Renal pelvis (tissue), 12 donors: ENCODE measurements at places on chromosomes 5 and 9.

- DNase-seq: no peak
Observed at GRCh38 chr5:22242532-22242931, 610.6 kb downstream of the CDH12 start.

DNA sequence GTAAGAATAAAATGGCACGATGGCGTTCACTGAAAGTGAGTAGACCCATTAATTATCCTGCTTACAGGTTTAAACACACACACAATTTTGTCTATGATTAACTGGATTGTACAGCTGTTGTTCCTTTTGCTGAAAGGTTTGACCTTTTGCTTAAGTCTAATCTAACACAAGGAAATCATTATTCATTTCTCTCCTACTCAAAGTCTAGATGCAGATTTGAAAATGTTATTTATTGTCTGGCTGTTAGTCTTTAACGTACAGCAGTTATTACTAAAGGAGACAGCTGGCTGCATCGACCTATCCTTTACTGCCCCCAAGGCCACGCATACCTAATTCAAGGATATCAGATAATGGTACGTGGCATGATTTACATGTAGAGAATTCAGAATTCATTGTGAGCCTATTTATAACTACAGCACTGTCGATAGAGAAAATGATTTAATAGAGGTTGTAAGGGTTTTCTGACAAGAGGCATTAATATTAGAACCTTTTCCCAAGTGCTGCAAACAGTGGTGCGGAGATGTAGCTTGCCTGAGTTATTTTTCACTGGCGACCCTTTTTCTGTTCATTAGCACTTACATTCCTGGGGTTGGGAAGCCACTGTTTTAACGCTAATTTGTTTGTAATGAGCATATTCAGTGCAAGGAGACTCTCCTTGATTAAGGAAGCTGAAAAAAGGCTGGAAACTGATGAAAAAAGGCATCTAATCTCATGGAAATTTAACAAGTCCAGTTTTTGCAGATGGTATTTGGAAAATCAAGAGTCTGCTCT is 368.4 kb upstream of the GRAMD2B start:
- DNase-seq: no peak

DNA sequence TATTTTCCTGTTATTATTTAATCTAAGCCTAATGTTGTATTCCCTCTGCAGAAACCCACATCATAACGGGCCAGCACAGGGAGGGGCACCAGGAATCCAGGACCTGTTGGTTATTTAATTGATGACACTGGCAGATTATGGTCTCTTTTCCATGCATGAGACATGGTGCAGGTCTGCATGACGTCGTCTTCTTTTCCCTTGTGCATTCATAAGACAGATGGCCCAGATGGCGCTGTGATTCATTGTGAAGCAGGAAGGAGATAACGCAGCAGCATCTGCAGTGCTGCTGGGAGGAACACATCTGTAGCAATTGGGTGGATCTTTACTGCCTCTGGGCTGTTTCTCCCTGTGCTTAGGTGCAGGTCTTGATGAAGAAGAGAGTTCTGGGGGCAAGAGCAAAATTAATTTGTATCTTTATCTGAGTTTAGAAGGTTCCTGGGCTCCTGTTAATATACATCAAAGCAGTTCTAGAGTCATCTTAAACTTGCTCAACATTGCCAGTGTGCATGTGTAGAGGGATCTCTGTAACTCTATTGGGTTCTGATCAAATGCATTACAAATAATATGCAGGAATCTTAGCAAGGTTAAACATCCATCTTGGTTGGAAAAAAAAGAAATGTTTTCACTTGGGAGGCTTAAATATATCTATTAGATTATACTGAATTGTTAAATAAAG is 176.1 kb downstream of the PCSK1 start:
- no peak for DNase-seq

DNA sequence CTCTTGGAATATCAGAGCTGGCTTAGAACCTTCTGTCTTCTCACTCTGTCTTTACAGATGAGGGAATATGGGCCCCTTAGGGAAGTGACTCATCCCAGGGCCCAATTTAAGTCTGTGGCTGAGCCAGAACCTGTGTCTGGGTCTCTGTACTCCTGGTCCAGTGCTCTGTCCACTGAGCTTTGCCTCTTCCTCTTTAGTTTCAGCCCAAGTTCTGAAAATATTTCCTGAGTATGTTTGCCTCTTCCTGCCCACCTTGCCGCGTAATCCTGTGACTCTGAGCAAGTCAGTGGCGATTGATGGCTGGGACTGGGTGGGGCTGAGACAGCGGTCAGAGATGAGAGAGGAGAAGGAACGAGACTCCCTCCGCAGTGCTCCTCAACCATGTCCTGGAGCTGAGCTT is 7.8 kb downstream of the IER5L start:
- DNase-seq: no peak

DNA sequence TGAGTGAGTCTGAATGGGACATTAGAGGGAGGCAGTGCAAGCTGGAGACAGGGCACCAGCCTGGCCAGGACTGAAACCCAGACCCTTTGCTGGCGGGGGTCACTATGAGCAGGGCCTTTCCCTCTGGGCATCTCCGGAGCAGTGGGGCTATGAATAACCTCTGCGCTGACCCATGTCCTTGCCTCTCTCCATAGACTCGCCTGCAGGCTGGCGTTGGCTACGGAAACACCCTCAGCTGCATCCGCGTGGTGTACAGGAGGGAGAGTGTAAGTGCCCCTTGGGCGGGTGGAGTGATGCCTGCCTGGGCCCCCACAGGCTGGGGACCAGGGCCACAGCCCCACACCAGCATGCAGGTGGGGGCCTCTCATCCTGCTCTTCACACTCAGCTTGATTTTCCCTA is 15.8 kb downstream of the SLC25A48 start:
- no peak for DNase-seq

GRCh38 chr9:7234144-7234543 is 476.4 kb downstream of the KDM4C start:
- DNase-seq: no peak

GRCh38 chr5:107602896-107603295 is 67.8 kb downstream of the EFNA5 start:
- DNase-seq: no peak

DNA sequence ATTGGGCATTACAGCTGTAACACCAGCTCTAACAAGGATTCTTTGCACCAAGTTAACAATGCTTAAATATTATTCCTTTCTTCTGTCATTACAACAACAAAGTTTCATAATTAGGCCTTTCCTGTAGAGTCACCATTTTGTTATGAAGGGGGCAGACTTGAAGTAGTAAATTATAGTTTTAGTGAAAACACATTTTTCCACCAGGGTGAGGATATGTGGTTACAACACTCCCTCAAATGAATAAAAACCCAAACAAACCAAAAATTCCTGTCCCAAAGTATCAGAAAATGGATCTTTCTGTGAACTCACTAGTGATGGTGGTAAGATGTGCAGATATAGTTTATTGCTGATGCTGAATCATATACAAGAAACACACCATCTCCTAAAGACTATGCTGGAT is 250.5 kb upstream of the TUT7 start:
- DNase-seq: no peak

GRCh38 chr9:133945977-133946753 is 46.0 kb downstream of the VAV2 start:
- no peak for DNase-seq

DNA sequence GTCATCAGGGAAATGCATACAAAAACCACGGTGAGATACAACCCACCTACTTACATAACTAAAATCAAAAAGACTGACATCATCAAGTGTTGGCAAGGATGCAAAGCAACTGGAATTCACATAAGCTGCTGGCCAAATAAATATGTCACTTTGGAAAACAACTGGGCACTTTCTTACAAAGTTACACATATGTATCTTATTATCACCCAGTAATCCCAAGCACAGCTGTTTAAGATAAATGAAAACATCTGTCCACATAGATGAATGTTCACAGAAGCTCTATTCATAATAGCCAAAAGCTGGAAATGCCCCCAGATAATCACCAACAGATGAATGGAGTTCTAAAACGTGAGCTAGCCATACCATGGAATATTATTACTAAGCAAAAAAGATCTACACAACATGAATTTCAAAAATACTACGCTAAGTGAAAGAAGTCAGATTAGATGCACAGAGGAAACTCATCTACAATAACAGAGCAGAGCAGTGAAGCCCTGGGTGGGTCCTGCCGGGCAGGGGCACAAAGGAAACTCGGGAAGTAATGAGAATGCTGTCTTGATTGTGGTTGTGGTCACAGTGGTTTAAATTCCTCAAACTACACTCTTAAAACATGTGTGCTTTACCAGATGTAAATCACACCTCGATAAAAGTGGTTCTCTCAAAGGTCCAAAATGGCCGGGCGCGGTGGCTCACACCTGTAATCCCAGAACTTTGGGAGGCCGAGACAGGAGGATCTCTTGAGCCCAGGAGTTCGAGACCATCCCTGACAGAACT is 8.5 kb downstream of the CAMSAP1 start:
- DNase-seq: no peak

DNA sequence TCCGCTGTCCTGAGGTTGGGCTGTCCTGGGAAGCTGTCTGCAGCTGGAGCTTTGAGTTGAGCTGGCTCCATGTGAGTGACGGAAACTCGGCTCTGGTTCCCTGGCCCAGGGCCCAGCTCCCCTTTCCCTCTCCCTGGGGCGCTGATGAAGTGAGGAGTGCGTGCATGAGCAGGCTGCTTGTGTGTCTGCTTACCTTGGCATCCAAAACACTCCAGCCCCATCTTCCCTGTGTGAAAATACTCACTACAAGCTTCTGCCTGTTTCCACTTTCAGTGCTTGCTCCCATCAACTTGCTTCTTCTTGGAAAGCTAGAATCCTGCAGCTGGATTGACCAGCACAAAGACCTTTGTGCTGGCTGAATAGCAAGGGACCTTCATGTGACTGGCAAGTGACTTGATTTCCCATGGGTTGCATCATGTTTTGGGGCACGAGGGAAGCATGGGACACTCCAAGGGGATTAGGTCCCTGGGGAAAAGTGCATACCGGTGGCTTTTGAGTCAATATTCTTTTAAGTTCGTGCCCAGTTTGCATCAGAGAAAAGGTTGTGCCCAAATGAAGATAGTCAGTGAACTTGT is 198.1 kb downstream of the GADD45G start:
- DNase-seq: no peak

DNA sequence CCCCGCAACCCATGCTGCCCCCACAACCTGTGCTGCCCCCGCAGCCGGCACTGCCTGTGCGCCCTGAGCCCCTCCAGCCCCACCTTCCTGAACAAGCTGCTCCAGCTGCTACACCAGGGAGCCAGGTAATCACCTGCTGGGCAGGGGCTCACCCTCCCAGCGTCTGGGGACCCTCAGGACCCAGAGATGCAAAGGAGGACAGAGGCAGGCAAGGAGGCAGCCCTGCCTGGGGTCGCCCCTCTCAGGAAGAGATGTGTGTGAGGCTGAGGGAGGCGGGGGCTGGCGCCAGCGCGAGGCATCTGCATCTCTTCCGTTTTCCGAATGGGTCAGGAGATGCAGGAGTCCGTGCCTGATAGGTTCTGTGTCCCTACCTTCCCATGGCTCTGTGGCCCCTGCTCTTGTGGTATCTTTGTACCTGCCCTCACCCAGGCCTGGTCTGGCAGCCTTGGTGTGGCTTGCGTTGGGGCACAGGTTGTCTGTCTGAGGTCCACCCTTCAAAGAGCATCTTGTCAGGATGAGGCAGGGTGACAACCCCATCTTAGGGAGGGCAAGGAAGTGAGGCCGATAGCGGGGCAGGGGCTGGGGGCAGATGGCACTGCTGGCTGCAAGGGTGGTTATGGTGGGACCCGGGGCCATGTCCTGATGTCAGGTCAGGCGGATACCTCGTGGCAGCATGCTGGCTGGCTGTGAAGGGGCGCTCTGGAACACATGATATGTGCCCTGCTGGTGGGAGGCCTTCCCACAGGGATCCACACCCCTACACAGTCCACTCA is 75.7 kb downstream of the WNK2 start:
- no peak for DNase-seq

DNA sequence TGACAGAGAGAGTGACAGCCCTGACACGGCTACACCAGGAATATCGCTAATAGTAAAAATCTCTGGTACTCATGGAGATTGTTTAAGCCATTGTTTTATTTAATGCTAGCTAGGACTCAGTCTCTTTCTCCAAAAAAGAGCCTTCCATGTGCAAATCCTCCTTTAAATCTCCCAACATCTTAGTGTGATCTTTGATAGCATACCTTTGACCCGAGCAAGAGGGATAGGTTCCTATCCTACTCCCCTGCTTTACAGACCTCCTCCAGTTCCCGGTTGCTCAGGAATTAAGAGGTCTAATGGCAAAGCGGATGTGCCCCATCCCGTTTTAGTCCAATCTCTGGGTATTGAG is 663 bp upstream of the FRMD3 start:
- no peak for DNase-seq

DNA sequence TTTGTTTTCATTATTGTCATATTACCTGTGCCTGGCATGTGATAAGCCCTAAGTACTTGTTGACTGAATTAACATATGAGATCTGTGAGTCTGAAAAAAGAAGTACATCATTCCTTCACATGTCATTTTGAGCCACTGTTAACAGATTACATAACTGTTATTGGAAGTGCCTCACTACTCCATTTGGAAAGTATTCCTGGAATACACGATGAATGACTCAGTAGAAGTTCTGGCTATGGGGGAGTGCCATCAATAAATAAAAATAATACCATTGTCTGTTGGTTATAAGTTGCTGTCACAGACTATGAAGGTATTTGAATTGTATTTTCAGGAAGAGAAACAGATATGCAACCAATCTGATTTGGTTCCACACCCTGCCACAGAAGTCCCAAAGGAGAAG is 12.9 kb downstream of the NIPSNAP3B start:
- DNase-seq: no peak

DNA sequence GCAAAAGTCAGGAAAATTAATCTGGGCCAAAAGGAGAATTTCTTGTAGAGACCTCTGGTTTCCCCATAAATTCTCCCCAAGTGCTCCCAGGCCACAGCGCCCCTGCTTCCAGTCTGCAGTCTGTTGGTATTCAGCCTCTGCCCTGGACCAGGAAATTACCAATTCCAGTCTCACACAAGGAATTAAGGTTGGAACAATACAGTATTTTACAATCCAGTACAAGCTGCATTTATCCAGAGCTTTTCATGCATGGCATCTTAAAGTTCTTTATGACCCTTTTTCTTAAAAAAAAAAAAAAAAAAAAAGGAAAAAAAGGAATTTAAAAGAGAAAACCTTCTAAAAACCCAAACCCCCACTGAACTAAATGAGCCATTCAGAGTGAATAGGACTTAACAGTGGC is 139.6 kb upstream of the RANBP3L start:
- DNase-seq: no peak

DNA sequence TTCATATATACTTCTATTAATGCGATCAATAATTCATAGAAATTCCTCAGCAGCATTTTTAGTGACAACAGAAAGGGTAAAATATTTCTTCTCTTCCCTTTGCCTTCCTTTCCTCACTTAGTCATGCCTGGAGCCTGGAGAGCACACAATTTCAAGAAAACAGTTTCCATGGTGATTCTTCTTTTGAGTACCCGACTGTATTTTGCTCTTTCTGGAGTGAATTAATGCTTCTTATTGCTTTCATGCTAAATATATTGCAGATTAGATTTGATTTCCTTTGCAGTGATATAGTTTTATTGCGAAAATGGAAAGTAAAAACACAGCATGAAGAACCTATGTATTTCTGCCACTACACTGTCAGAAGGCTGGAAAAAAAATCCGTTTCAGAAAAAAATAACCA is 153.5 kb downstream of the PPP2R2B start:
- no peak for DNase-seq
